Activated gamma-delta T cell treated with anti-CD3 and anti-CD28 coated beads, Interleukin-2, amount 50 U/mL, for 16 hours (primary cell): ENCODE measurements at places on chromosomes 6 and 20.

- no peak for DNase-seq
Observed at GRCh38 chr6:39952167-39952566, 17.9 kb upstream of the MOCS1 start.

GRCh38 chr20:41408986-41409385, 42.4 kb upstream of the EMILIN3 start:
- DNase-seq: no peak

GRCh38 chr6:43267619-43268354, 24.5 kb downstream of the TTBK1 start:
- DNase-seq: no peak

DNA sequence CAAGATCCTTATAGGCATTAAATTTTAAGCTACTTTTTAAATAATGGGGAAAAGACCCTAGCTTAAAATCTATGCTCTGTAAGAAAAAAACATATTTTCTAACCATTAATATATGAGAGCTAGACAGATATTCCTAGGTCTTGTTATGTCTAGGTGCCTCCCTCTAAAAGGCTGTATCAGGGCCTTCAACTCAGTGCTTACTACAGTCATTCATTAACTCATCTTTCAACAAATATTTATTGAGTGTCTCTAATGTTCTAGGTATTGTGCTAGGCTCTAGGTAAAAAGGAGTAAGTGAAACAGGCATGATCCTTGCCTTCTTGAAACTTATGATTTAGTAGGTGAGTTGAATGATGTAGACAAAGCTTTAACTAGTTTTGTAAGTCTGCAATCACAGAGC, 6.4 kb upstream of the STX11 start:
- DNase-seq: no peak

GRCh38 chr20:54368570-54368969, 106.8 kb upstream of the DOK5 start:
- no peak for DNase-seq

DNA sequence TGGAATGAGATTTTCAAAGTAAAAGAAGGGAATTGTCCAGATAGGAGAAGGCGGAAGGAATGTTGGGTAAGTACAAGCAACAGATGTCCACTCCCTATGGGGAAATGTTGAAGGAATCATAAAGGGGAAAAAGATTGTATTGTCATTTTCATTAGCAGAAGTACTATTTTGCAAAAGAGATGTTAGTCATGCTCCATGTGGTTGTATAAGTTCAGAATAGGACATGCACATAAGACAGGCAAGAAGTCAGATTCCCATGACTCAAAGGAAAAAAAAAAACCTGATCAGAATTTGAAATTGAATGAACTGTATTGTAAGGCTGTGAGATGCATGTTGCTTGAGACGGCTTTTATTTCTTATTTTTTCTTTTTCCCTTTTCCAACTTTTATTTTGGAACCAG, 36.8 kb downstream of the GRM1 start:
- no peak for DNase-seq

GRCh38 chr6:82507112-82507511, 143.5 kb downstream of the TPBG start:
- no peak for DNase-seq

DNA sequence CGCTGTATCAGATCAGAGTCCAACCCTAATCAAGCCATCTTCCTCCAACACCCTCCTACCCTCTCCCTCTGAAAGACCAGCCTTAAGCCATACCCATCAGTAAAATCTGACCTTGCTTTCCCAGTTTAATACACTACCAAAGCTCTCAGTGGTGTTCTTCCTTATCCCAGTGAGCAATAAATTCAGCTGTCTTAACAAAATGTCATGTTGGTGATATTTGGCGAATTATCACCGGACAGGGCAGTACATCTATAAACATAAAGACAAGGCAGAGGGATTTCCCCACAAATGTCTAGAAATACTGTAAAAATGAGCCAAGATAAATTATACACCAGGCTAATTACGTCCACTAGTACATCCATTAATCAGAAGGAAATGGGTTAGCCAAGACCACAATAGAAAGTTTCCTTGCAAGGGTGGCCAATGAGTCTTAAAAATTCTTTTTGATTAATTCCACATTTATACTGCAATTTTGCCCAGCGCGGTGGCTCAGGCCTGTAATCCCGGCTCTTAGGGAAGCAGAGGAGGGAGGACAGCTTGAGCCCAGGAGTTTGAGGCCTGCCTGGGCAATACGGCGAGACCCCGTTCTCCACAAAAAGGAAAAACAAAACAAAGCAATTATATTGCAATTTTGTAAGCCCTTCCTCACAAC, 905 bp downstream of the RARS2 start:
- DNase-seq: no peak

DNA sequence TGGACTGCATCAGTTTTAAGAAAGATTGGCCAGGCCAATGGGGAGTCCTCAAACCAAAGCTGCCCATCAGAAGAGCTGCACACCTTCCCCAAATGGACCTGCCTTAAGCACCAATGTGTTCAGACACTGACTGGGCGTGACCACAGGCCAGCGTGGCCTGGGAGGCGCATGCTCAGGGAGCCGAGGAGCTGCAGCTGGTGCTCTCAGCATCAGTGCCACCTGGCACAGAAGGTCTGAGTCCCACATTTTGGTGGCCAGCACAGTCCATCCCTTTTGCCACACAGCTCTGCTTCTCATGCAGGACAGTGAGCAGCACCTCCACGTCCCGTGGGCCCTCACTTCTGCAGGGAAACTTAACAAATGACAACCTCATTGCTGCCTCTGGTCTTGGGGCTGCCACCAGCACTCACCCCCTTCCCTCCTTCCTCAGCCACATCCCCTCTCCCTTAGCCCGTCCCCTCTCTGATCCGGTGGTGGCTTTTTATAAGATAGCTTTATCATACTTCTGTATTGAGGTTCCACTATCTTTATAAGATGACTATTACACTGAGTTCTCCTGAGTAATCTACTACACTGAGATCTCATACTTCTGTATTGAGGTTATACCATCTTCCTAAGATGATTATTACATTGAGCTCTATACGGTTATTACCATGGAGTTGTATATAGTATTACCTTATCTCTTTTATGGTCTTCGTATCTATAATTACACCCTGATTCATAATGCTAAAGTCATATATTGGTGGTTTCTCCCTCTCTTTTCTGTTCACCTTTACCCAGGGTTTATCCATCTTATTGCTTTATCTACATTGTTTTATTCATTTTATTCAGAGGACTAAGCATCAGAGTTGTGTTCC, 109.1 kb downstream of the TOX2 start:
- no peak for DNase-seq

- no peak for DNase-seq
Observed at GRCh38 chr20:63500902-63501817, 2.3 kb upstream of the EEF1A2 start.

DNA sequence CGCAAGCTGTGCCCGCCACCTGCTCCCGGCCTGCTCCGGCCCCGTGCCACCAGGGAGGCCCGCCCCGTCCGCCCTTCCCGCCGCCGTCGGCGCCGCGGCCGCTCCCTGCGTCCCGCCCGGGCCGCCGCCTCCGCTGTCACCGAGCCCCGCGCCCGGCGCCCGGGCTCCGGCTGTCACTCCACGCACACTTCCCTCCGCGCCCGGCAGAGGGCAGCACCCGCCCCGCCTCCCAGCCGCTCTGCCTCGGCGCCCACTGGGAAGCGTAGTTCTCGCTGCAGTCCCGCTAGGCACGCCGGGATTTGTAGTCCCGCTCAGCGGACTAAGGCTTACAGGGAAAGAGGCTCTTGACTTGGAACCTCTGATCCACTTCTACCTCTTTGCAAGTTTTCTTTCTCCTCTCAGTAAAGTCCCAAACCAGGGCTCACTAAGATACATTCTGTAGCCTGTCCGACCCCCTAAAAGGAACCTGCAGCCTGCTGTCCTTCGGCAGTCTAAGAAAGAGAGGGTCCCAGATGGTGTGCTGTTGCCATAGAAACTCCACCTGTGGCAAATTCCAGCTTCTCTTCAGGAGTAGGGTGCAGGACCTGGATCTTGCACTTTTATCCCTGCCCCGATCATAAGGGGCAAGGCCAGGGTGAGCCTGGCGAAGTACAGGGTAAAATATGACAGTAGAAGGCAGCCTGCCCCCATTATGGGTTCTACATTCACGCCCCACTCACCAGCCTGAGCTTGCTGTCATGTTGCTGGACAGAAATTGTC, at the start of gene TFEB:
TSS of gene TFEB (minus strand) at position 182 of the 759 bp plus-strand sequence. CDS start 44,395 bp downstream, outside the sequence.
- DNase-seq: peak; percentile 88

DNA sequence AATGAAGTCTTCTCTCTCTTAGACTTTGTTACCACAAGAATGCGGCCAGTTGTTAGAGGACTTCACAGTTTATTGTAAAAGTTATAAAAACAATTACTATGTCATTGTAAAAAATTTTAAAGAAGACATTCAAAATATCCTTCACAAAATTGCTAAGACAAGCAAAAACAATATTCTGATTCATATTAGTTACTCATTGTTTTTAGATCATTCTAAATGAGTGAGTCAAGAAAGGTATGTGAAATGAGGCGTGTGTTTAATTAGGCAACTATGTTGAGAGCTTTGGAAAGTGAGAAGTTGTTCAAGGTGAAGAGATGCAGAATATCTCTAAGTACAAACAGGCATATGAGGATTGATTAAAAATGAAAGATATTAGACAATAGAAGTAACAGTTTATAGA, 875.3 kb downstream of the EYS start:
- DNase-seq: no peak

GRCh38 chr6:146551545-146551944, 7.9 kb downstream of the RAB32 start:
- no peak for DNase-seq

DNA sequence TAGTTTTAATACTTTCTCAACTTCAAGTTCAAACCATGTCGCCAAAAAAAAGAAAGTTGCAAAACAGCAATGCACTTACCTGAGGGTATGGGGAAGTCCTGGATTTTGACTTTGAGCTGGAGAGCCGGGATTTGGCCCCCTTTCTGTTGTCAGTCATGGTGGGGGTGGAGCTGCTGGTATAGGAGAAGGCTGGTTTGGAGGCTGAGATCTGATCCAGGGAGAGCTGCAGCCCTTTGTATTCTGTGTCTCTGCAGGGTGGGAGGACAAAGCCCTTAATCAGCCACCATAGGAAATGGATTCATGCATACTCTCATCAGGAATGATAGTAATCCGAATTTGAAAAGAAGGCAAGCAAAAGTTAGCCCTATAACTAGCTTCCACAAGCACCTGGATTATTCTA, 44.0 kb downstream of the SIM1 start:
- DNase-seq: no peak

GRCh38 chr6:100721256-100721655, 159.9 kb downstream of the ASCC3 start:
- no peak for DNase-seq

- no peak for DNase-seq
Observed at GRCh38 chr6:40931931-40932330, 107.1 kb downstream of the UNC5CL start.

- DNase-seq: no peak
Observed at GRCh38 chr6:102485480-102485879, 1092.0 kb downstream of the GRIK2 start.

GRCh38 chr6:129667621-129668020, 42.4 kb downstream of the ARHGAP18 start:
- no peak for DNase-seq

GRCh38 chr20:63342561-63343459, 18.3 kb downstream of the CHRNA4 start:
- DNase-seq: no peak

DNA sequence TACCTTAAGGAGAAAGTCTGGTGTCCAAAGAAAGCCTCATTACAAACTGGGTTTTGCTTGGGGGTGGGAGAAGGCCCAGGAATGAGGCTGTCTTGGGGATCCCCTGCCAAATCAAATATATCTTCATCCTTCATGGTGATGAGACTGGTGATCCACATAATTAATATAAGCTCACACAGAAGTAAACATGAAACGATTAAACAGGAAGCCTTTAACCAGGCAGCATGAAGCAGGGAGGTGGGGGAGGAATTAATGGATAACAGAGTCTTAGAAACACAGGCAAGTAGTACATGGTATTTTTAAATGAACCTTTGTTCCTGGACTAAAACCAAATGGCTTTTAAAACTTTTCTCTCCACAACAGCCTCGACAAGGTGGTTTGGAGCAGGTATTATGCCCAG, 437.5 kb downstream of the TFAP2A start:
- no peak for DNase-seq

- no peak for DNase-seq
Observed at GRCh38 chr6:166952567-166953486, 3.5 kb downstream of the RNASET2 start.
